ENCODE measurements at places on chromosomes 11 and 22.

DNA sequence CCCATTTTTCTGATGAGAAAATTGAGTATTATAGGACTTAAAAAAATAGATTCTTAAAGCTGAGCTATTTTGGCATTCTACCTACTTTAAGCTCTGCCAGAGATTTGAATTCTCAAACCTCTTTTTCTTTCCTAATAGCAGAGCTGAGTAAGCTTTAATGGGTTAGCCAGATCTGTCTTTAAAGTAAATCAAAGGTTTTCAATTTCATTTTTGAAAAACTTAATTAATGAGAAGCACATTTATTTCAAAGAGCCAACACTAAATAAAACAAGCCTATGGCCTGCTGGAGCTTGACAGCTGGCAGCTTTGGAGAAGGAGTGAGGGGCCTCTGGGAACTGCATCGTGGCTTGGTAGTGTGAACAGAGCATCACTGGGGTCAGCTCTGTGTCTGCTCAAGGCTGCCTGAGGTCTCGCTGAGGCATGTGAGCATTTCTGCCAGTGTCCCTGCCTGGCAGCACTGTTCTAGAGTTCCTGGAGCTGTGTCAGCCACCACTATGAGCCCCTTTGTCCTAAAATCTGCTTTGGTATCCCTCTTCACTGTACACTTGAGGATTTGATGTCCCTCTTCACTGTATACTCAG is 50.4 kb upstream of the PRSS23 start:
- no peak for DNase-seq

DNA sequence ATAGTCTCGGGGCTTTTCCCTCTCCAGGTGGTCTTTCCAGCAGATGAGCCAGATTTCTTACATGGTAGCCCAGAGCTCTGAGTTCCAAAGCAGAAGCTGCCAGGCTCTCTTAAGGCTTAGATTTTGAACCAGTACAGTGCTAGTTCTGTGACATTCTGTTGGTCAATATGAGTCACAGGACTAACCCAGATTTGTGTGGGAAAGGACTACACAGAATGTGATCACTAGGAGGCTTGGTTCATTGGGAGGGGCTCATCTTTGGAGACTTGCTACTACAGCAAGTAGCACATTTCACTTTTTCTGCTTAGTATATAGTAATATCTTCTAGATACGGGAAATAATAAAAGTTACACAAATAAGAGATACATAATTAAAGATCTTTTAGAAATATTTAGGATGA is 24.1 kb downstream of the RNF214 start:
- DNase-seq = no peak

DNA sequence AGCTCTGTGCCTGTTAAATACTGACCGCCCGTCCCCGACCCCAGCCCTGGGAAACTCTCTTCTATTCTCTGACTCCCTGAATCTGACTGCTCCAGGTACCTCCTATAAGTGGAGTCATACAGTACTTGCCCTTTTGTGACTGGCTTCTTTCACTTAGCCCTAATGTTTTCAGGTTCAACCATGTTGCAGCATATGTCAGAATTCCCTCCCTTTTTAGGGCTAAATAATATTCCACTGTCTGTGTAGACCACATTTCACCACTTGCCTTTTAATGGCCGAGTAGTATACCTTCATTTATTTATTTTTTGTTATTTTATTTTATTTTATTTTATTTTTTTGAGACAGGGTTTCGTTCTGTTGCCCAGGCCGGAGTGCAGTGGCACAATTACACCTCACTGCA is 100.6 kb downstream of the RPS6KA4 start:
- DNase-seq = no peak

DNA sequence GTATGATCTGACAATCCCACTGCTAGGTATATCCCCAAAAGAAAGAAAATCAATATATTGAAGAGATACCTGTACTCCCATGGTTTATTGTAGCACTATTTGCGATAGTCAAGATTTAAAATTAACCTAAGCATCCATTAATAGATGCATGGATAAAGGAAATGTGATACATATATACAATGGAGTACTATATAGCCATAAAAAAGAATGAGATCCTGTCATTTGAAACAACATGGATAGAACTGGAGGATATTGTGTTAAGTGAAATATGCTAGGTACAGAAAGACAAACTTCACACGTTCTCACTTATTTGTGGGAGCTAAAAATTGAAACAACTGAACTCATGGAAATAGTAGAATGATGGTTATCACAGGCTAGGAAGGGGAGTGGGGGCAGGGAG is 14.6 kb upstream of the HIPK3 start:
- DNase-seq = no peak

DNA sequence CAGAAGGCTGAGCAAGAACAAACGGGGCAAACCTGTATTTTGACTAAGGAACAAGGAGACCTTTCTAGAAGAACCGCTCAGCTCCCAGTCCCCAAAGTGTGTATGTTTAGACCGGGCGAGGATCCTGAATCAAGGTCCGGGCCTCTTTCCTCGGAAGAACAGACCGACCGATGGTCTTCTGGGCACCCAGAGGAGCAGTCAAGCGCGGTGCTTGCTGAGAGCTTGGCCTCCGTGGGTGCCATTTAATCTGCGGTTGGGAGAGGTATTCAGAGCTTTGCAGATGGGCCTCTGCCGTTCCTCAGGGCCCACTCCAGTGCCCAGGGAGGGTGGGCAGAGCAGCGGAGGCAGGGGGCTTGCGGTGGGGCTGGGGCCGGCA is 26.5 kb upstream of the ATXN10 start:
- no peak for DNase-seq

DNA sequence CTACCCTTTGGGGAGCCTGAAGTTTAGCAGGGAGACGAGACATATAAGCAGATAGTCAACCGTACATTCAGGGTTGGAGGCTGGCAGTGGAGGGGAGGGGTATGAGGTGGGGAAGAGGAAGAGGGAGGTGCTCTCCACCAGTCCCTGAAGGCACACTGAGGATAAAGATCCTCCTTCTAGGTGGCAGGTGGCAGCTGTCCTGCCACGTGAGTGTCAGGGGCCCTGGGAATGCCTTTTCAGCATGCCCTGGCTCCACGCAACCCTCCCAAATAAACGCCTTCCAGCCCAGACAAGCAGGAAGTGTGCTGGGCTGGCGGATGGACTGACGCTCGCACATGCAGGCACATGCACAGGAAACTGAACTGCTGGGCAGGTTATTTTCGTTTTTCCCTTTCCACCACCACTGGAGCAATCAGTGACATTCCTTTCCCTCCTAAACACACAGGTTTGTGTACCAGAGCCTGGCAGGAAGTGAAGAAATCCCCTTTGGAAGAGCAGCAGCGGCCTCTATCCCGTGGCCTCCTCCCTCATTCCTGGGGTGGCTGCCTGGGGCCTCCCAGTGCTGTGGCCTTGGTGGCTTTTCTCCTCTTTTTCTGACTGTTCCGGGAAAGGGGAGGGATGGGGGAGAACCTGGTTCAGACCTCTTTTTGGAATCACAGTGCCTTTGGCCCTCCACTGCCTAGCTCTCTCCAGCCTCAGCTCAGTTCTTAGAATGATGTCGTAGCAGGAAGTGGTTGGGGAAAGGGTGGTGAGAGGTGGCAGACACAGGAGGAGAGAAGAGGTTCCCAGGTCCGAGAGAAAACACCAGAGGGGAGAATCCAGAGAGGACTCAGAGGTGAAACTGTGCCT is 157.0 kb upstream of the TIMP3 start:
- DNase-seq = no peak

GRCh38 chr11:122102426-122102825 is 13.6 kb downstream of the BLID start:
- DNase-seq = no peak

DNA sequence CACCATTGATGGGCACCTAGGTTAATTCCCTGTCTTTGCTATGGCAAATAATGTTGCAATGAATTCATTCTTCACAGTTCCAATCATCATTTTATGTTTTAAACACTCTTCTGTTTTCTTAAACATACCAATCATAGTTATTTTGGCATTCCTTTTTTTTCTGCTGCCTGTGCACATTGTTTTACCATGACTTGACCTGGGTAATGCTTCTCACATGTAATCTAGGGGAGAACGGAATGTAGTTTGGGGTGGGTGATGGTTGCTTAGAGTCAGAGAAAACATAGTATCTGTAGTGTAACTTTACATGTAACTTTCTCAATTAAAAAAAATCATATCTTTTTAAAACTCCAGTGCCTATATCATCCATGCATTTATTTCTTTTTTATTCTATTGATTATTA is 1945.3 kb upstream of the RAG2 start:
- no peak for DNase-seq

- DNase-seq = peak; percentile 34
Measured at GRCh38 chr22:40121461-40121860, 56.3 kb upstream of the TNRC6B start.

GRCh38 chr11:113979431-113979830 is 4.5 kb downstream of the HTR3A start:
- DNase-seq = peak; percentile 9

DNA sequence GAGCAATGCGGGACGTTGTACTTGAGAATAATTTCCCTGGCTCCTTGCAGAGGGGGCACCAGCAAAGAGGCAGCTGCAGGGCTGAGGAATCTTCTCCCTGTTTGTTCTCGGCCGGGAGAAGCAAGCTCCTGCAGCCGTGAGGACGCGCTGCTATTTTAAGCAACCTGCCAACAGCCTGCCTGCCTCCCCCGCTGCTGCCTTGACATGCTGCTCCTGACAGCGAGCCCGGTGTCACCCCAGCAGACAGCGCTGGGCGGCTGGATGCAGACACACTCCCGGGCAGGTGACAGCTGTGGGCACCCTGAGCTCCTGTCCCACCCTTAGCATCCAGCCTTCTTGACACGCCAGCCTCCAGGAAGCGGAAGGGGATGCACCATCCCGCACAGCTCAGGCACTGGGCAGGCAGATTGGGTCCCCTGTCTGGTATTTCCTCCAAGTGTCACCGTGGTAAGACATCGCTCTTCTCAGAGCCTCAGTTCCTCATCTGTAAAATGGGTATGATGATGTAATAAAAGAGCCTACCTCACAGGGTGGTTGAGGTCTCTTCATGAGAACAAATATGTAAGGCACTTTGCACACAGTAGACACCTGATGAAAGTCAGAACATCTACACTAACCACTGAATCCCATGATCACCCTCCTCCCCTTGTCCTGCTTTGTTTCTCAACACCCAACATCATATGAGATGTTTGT is 530.6 kb downstream of the MN1 start:
- DNase-seq = peak; percentile 47

- no peak for DNase-seq
Measured at GRCh38 chr11:10622957-10623791, 54.7 kb upstream of the LYVE1 start.

DNA sequence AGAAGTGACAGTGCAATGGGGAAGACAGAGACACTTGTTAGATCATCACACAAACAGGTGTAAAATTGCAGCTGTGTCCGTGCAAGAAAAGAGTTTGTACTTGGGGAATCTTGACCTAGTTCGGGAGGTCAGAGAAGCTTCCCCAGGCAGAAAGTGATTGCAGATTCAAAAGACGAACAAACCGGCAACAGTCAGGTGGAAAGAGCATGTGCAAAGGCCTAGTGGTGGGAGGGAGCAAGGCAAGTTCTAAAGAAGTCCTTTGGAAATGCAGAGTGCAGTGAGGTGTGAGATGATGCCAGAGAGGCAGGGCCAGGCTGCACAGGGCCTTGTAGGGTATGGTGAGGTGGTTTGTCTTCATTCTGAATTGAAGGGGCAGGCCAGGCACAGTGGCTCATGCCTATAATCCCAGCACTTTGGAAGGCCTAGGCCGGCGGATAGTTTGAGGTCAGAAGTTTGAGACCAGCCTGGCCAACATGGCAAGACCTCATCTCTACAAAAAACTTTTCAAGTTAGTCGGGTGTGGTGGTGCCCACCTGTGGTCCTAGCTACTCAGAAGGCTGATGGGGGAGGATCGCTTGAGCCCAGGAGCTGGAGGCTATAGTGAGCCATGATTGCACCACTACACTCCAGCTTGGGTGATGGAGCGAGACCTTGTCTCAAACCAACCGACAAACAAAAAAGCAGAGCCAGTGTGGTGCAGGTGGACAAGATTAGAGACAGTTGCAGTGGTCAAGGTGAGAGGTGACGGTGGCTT is 1.9 kb upstream of the ESS2 start:
- no peak for DNase-seq

GRCh38 chr11:66593303-66593635 is 284 bp downstream of the CCS start:
- DNase-seq = peak; percentile 2

DNA sequence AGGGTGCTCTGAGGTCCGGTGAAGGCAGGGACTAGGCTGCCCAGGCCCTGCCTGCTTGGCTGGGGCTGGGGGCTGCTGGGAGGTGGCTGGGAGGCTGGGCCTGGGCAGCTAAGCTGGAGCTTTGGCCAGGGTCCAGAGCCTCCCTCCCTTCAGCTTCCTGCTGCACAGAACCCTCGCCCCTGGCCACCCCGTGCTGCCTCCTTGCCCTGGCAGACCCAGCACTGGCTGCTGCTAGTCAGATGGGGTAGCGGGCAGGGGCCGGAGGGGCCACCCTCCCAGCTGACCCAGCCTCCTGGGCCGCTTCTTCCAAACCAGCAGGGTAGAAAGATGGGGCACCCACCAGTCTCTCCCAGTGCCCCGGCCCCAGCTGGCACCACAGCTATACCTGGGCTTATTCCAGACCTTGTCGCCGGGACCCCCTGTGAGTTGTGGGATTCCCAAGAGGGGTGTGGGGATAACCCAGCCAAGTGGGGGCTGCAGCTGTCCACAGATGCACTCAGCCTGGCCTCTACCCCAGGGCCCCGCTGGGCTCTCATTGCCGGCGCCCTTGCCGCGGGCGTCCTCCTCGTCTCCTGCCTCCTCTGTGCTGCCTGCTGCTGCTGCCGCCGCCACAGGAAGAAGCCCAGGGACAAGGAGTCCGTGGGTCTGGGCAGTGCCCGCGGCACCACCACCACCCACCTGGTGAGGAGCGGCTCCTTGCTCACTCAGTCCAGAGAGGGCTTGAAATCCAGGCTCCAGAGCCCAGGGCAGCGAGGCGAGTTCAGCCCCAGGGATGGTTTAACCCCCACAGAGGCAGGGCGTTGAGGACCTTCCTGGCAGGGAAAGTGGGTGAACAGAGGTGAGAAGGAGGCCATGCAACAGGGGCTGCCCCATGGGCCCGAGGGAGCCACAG is at the start of gene SYT8:
SYT8 (plus strand) TSS at position 212 of the 892 bp plus-strand sequence; CDS start at position 328, 116 bp downstream.
- no peak for DNase-seq

DNA sequence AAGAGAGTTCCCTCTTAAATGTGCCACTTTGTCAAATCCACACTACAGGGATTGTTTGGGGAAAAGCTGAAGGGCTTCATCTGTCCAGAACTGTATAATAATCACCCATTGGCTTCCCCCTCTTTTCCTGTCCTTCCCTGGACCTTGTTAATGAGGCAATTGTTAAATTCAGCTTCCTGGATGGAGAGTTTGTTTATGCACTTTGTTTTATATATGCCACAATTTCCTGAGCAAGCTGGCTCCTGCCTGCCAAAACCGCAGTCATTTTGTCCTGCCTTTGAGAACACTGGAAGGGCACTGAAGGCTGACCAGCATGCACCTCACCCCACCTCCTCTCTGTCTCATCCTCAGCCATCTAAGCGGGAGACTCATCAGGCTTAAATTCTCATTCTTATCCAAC is 86.2 kb downstream of the MSANTD4 start:
- peak; percentile 2 for DNase-seq

DNA sequence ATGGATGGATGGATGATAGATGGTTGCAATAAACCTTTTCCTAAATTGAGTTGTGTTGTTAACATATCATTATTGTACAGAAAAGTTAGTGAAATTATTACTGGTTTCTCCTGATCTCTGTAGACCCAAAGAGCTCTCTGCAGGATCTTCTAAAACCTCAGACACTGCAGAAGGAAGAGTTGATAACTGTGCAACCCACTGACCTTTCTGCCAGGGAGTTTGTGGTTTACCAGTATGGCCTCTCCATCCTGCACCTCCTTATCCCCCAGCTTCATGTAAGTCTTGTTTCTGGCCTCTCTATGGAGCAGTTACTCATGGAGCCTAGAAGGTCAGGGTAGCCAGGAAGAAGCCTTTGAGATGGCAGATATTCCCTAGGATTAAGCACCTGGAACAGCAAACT is 45.6 kb downstream of the BTG4 start:
- no peak for DNase-seq

GRCh38 chr11:113255096-113255495 is 59.3 kb upstream of the TTC12 start:
- no peak for DNase-seq

Measured in cardiac muscle cell (in vitro differentiated cells and primary cell).